Activated CD4-positive, CD25-positive, alpha-beta regulatory T cell (primary cell): ENCODE measurements at places on chromosomes 2 and 18.

DNA sequence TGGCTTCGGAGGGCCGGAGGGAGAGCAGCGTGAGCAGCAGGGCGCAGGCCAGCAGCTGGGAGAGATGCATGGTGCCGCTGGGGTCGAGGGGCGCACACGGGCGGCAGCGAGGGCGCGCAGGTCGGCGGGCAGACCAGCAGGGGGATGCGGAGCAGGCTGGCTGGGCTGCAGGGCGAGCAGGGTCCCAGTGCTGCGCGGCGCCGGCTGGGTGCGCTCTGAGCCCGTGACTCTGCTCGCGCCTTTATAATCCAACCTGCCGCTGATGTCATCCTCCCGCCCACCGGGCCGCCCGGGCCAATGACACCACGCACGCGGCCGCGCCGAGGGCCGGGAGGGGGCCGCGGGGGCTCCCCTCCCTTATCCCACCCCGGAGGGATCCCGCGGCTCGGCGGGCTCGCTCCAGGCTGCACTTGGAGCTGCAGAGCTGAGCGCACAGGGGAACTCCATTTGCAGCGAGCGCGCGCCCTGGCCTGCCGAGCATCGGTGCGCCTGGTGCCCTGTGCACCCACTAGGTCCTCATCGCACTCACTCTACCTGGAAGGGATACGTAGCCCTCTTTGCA lies at the start of gene NPPC:
TSS of gene NPPC (minus strand) at position 217 of the 562 bp plus-strand sequence. CDS start at position 70, 147 bp downstream.
- peak; percentile 26 for DNase-seq

DNA sequence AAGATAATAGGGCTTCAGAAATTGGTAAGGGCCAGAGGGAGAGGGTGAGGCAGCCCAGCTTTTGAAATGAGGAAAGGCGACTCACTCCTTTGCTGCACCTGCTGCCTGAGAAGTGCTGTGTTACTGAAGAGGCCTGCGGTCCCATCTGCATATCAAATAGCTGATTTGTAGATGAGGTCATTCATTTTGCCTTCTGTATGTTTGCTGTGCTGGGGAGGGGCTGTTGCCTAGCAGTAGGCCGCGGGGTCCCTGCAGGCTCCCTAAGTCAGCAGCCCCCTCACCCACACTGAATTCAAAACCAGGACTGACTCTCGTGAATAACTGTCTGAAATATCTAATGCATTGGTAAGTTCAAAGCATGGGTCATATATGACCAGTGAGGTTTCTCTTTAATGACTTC lies 377.2 kb downstream of the SOX11 start:
- DNase-seq, result no peak

- no peak for DNase-seq
Observed at GRCh38 chr2:196487417-196487816, 152.1 kb upstream of the CCDC150 start.

DNA sequence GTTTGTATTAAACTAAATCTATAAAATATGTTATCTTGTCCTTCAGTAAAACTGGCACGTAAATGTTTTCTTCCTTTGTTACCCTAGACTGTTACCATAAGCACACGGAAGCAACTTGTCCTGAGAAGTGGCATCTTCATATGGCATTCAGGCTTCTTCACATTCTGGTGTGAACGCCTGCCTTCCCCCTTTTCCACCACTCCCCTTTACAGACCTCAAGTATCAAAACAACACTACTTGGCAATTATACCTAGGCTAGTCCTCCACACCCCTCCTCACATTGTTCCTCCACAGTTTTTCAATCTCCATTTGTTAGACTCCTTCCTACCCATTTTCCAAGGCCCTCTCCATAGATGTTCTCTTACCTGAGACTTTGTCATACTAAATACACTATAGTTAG lies 2.9 kb downstream of the MEX3C start:
- no peak for DNase-seq

DNA sequence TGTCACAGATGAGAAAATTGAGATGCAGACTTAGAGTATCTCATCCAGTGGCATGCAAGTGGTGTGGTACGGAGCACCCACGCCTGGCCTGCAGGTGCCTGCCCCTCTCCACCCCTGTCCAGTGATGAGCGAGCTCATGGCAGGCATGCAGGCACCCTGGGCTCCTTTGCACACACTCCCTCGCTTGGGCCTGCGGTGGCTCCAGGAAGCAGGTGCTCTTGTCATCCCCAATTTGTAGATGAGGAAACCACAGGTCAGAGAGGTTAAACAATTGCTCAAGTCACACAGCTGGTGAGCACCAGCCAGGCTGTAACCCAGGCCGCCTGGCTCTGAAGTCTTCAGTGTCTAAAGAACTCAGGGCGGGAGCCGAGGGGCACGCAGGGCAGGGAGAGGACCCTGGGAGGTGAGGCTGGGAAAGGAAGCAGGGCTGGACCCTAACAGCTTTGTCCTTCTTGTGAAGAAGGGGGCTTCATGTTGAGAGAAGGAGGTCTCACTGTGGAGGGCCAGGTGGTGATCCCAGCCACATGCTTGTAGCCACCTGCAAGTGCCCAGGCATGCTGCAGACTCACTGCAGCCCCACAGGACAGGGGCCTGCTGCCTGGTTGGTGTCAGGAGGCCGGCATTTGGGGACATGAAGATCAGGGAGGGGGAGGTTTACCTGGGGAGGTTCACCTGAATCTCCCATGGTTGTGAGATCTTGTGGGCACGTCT lies 166.2 kb downstream of the SH3RF3 start:
- no peak for DNase-seq

- peak; percentile 19 for DNase-seq
Observed at GRCh38 chr18:13629841-13630715, 96.3 kb downstream of the FAM210A start.

DNA sequence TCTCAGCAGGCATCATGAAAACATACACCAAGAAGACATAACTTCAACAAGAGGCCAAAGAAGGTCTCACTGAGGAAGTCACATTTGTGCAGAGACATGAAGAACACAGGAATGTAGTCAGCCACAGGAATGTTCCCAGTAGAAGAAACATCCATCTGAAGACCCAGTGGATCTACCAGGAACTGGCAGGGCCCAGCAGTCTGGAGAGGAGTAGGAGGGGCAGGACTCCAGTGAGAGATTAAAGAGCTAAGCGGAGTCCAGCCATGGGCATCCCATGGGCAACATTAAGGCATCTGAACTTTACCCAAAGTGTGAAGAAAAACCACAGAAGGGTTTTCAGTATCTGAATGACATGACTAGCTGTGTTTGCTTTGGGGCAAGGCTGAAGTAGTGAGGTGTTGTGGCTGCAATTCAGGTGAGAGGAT lies 103.1 kb downstream of the UPP2 start:
- no peak for DNase-seq

DNA sequence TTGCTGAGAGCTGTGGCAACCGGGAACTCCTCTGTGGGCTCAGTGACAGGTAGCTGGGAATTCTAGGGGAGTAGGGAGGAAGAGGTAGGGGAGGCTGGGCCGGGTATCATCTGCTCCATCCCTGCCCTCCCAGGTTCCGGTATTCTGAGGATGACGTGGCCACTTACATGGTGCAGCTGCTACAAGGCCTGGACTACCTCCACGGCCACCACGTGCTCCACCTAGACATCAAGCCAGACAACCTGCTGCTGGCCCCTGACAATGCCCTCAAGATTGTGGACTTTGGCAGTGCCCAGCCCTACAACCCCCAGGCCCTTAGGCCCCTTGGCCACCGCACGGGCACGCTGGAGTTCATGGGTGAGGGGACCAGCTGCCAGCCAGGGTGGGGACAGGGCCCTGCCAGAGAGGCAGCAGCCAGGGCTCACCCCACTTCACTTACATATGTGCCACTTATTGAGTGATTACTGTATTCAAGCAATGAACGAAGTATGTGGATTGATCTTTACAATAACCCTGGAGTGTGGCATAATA lies 8.0 kb upstream of the GMPPA start:
- no peak for DNase-seq

GRCh38 chr2:20094142-20094755 lies 42.8 kb upstream of the LAPTM4A start:
- DNase-seq, result no peak

DNA sequence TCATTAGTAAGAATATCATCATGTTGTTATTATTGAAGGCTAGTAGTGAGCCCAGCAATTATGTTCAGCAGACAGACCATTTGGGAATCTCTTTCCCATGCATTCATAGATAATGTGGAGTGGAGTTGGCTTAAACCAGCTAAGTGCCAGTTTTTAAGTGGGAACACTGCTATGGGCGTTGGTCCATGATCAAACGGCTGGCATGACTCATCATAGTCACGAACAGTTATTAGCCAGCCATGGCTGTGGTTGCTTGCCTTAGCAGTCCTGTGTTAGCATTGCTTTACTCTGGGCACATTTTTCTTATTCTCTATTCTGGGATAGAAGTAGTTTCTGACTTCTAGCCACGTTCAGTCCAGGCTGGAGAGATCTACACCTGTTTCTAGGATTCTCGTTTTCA lies 17.7 kb downstream of the EIF4E2 start:
- no peak for DNase-seq

- DNase-seq, result no peak
Observed at GRCh38 chr2:221006084-221006483, 566.0 kb downstream of the EPHA4 start.

DNA sequence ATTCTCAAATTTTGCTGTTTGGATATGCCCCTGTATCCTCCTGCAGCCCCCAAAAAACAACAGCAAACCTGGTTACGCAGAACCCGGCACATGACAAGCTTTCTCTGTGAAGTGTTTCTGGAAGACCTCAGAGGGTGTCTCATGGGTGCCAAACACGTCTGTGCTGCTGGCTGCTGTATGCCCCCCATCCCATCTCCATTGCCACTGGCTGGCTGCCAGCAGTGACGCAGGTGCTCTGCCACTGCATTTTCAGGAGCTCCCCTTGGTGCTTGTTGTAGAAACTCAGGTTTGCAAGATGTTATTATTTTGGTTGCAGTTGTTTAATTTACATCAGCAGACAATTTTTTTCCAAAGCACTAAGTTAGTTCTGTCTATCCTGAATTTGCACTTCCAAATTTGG lies 166.4 kb upstream of the FANCL start:
- no peak for DNase-seq

DNA sequence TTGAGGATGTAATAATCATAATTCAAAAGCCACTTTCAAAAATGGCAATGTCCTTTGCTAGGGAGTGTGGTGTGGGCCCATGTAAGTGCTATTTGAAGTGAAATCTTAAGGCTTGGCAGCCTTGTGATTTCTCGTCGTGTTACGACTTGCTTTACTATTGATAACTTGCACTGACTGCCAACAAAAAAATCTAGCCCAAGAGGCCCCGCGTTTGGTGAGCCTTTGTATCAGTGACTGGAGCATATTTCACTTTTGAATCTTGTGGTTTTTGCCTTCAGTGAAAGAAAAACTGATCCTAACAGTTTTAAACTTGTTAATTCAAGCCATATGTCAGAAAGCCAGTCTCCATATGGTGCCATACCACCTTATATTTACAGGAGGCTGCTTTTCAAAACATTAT lies 248.0 kb downstream of the TMEM182 start:
- no peak for DNase-seq

DNA sequence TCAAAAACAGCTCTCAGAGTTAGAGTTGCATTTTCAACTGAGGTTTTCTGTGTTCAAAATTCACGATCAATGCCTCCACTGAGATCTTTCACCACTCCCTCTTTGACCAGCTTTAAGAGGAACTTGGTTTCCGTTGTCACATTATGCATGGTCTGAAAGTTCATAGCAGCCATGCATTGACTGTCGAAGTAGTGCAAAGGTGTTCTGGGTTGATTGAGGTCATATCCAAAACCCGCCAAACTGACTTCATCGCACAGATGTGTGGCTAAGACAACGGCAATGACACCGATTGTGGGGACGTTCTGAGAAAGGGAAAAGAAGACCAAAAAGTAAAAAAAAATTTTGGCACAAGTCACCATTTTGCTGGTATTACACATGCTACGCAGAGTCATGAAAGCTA lies 48.7 kb downstream of the ST3GAL5 start:
- DNase-seq, result no peak

DNA sequence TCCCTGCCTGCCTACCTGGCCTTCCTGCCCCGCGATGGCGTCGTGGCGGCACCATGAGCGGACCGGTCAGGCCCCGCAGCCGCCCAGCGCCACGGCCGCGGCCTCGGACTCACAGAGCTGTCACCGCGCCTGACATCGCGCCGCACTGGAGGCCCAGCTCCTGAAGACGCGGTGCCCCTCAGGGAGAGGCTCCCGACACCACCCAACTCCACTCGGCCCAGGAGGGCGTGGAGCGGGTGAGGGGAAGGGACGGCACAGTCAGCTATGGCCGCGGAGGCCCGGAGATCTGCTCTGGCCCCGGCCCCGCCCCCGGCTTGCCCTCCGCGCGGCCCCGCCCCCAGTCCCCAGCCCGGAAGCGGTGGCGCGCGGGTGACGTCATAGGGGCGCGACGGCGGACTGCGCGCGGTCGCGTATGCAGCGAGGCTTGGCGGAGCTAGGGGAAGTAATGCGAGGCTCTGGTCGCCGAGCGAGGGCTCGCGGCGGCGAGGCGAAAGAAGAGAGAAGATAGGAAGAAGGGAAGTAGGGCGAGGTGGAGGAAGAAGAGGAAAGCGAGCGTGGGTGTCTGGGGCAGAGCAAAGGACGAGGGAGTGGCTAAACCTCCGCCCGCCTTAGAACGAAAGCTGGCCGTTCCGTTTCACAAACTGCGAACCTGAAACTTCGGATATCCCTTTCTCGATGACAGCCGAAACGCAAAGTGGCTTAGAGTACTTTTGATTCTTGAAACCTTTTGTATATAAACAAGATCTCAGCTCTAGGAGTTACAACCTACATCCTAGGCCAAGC lies at the start of gene SLC35F5:
TSS of gene SLC35F5 (minus strand) at position 288 of the 783 bp plus-strand sequence. CDS start at position 55, 233 bp downstream.
- DNase-seq, result peak; percentile 85

- no peak for DNase-seq
Observed at GRCh38 chr2:197307236-197307932, 3.2 kb downstream of the ANKRD44 start.

GRCh38 chr2:125679903-125680302 lies 976.1 kb upstream of the GYPC start:
- no peak for DNase-seq

- DNase-seq, result no peak
Observed at GRCh38 chr2:181810823-181811695, 80.5 kb upstream of the ITPRID2 start.

DNA sequence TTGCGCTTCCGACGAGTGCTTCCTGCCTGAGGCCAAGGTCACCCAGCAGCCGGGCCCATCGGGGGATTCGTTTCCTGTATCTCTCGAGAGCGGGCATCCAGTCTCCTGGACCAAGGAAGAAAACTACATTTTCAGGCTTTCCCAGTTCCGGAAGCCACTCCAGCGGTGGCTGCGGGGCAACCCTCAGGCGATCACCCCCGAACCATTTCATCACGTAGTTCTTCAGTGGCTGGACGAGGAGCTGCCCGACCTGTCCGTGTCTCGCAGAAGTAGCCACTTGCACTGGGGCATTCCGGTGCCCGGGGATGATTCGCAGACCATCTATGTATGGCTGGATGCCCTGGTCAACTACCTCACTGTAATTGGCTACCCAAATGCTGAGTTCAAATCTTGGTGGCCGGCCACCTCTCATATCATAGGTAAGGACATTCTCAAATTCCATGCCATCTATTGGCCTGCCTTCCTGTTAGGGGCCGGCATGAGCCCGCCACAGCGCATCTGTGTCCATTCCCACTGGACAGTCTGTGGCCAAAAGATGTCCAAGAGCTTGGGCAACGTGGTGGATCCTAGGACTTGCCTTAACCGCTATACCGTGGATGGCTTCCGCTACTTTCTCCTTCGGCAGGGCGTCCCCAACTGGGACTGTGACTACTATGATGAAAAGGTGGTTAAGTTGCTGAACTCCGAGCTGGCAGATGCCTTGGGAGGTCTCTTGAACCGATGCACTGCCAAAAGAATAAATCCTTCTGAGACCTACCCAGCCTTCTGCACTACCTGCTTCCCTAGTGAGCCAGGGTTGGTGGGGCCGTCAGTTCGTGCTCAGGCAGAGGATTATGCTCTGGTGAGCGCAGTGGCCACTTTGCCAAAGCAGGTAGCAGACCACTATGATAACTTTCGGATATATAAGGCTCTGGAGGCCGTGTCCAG lies 1.0 kb downstream of the MARS2 start:
- DNase-seq, result no peak

- no peak for DNase-seq
Observed at GRCh38 chr2:157699009-157699408, 70.3 kb upstream of the ACVR1C start.
